Large intestine (tissue), 12 donors: ENCODE measurements at places on chromosomes 7 and 10.

- DNase-seq = no peak
These were observed 87.8 kb downstream of the ABCC2 start for GRCh38 chr10:99870123-99870730.

DNA sequence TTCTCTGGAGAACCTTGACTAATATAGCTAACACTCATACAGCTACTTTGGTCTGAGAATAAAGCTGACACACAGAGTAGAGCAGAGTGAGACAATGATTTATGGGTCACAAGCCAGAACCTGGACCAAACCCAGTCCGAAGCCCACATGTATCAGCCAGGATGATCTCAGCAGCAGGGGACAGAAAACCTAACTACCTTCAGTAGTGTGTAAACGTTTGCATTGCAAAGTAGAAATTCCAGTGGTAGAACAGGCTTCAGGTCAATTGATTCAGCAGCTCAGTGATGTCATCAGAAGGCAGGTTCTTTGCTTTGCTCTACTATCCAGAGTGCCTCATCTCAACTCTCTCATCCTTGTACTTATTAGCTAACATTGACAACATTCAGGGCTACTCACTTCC is 62.5 kb upstream of the PALS2 start:
- no peak for DNase-seq

- DNase-seq = no peak
These were observed 7.2 kb downstream of the RBM20 start for GRCh38 chr10:110651044-110651958.

- DNase-seq = no peak
These were observed 670 bp upstream of the AGK start for GRCh38 chr7:141550386-141551093.

- DNase-seq = no peak
These were observed 38.1 kb upstream of the SEMA3A start for GRCh38 chr7:84232646-84233045.

DNA sequence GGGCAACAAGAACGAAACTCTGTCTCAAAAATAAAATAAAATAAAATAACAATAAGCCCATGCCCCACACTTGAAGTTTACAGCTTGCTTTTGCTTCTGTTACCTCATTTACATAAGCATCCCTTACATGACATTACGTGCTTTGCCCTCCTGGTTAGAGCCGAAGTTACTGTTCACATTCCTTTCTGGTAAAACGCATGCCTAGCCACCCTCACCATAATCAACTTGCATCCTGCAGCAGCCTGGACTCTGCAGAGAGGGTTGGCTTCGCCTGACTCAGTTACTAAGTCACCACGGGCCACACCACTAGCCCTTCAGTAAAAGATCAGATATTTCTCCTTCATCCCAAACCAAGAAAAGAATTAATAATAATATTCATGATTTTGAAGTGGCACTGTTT is 736.0 kb upstream of the AUTS2 start:
- no peak for DNase-seq

DNA sequence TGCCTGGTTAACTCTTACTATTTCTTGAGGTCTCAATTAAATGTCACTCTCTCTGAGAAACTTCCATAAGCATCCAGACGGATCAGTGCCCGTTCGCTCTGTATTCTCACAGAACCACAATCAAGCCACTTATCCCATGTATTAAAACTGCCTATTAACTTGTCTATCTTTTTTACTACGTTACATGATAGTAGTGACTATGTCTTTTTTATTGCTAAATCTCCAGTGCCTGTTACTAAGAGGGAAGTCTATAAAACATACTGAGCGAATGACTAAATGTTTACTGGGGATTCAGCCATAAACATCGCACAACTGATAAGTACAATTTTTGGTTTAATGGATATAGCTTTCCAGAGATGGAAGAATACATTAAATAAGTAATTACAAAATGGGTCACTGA is 399.9 kb downstream of the NXPH1 start:
- no peak for DNase-seq

- DNase-seq = no peak
These were observed 945 bp upstream of the RHEB start for GRCh38 chr7:151520419-151521261.

DNA sequence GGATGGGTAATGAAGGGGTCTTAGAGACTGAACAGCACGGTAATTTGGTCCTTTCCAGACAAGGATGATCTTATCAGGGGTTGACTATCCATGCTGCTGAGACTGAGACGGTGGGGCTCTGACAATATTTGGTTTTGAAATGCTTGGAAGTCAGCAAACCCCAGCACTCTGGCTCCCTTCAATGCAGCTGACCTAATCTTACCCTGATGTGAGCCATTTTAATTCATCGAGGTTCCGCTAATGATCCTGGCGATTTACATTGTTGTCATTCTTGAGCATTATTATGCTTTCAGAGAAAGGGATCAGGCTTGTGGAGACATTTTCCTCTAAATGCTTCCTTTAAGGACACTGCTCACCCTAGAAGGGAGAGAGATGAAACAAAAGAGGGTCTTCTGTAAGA is 114.6 kb upstream of the BMPER start:
- DNase-seq = no peak

GRCh38 chr10:34520084-34520483 is 295.0 kb downstream of the PARD3 start:
- DNase-seq = no peak

GRCh38 chr10:6025683-6026255 is 36.4 kb downstream of the IL2RA start:
- DNase-seq = no peak

- DNase-seq = no peak
These were observed 63.9 kb downstream of the BTAF1 start for GRCh38 chr10:91987397-91988037.

DNA sequence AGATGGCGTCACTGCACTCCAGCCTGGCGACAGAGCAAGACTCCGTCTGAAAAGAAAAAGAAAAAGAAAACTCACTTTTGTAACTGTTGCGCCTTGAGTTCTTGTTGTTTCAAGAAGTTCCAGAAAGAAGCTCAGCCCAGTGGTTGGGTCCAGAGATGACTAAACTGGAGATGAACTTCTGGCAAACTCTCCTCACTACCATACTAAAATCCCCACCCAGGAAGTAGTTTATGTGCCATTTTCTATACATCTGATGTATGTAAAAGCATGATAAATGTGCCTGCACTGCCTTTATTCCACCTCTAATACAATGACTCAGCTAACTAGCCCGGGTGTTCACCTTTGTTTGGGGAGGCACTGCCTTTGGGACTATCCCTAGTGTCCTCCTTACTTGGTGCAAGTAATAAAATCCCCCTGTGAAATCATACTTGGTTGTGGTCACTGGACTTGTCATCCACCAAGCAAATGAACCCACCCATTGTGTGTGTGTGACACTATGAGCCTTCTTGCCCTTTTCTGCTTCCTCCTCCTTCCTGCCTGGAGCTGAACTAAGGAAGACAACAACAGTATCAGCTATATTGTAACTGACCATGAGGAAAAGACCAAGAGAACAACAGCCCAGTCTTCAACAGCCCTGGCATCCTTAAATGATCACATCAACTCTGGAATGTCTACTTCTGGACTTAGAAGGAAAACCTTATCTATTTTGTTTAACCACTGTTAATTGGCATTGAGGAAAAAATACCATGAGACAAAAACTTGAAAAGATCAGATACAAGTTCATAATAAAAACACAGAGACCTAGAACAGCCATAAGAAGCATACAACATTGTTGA is 33.6 kb downstream of the JMJD1C start:
- DNase-seq = no peak

GRCh38 chr7:32143301-32143700 is 73.1 kb upstream of the PDE1C start:
- no peak for DNase-seq

DNA sequence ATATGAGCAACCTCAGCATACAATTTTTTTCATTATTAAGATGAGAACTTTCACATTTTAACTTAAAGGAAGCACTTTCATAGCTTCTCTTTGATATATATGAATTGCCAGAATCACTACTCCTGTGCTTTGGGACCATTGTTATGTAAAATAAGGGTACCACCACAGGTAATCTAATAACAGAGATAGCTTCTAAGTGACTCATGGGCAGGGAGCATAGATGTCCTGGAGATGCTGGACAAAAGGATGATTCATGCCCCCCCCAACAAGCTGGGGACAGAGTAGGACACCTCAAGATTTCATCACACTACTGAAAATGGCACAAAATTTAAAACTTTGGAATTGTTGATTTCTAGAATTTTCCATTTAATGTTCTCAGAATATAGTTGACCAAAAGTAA is 641.1 kb downstream of the PCDH15 start:
- no peak for DNase-seq

- no peak for DNase-seq
These were observed 58.8 kb upstream of the ADCY1 start for GRCh38 chr7:45515346-45515745.

DNA sequence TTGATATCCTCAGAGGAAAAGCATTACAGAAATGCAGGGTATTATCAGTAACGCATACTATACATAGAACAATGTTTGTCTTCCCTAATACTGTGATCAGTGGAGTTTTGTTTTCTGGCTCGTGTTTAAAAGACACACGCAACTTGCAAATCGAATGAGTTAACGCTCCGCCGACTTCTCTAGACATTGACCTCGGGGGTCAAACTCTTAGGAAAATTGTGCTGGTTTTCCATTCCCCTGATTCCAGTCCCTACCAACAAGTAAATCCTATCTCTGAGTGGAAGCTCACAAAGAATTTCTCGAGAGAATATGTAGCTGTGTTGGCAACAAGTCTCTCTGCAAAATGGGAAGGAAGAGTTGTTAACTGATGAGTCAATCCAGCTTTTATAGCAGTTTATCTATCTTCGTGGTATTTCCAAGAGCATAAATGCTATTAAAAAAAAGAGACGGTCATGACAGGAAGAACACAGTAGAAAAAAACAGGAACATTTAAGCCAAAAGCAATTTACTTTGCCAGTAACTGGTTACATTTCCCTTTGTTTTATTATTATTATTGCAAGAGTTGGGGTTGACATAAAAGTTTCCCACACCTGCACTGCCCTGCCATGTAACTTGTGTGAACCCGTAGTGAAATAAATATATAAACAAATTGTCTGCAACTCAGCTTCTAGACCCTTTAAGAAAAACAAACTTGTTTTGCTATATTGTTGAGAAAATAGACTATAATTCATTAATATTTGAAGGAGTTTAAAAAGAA is 144.4 kb downstream of the ARID5B start:
- DNase-seq = peak; percentile 73

GRCh38 chr7:47501406-47501805 is 80.5 kb downstream of the TNS3 start:
- no peak for DNase-seq

DNA sequence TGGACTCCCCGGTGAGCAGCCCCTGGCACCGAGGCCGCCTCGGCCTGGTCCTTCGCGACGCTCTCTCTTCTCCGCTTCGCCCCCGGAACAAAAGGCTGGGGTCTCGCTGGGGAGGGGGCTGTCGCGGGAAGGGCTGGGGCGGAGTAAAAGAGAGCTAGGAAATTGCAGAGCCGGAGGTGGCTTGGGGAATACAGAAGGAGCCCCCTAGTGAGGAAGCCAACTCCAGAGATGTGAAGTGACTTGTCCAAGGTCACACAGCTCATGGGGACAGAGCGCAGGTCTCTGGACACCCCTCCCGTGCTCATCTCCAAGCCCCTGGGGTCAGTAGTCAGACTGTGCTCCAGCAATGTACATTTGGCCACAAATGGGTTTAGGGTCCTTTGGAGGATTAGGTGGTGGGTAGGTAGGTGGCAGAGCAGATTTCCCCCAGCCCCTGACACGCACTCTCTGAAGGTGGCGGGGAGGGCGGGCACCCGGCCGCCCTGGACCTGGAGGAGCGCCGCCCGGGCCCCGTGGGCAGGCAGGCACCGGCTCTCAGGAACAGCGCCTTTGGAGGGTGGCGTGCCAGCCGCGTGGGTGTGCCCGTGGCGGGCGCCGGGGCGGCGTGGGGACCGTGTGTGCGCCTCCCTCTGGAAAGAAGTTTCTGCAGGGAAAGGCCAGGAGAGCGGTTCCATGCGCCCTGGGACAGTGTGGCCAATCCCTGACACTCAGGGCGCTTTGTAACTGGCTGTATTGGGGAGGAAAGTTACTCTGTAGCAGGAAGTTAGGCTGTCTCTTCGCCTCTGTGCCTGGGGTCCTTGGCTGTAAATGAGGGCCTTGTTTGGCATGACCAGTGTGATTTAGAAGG is 910 bp downstream of the WIPF3 start:
- DNase-seq = peak; percentile 74

- no peak for DNase-seq
These were observed 13.3 kb upstream of the SYPL1 start for GRCh38 chr7:106125417-106125816.

DNA sequence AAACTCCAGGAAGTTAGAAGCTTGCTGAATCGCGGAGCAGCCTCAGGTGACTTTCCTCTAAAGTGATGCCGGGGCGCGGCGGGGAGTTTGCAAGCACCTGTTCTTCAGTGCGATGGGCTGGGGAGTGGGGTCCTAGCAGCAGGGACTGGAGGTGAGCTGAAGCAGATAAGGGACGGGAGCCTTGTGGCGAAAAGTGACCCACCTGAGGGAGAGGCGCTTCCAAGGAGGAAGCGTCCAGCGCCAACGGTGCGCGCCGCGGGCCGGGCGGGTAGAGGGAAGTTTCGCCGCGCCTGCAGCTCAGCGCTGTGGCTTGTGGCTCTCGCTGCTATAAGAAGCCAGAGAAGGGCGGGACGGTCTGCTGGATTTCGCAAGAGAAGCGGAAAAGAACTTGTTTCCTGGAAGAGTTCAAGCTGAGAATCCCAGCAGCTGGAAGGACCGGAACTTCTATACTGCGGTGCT is at the start of gene STEAP4:
Gene STEAP4 (minus strand): TSS at position 305 of the 459 bp plus-strand sequence. CDS start 22,625 bp downstream, outside the sequence.
- DNase-seq = peak; percentile 73

DNA sequence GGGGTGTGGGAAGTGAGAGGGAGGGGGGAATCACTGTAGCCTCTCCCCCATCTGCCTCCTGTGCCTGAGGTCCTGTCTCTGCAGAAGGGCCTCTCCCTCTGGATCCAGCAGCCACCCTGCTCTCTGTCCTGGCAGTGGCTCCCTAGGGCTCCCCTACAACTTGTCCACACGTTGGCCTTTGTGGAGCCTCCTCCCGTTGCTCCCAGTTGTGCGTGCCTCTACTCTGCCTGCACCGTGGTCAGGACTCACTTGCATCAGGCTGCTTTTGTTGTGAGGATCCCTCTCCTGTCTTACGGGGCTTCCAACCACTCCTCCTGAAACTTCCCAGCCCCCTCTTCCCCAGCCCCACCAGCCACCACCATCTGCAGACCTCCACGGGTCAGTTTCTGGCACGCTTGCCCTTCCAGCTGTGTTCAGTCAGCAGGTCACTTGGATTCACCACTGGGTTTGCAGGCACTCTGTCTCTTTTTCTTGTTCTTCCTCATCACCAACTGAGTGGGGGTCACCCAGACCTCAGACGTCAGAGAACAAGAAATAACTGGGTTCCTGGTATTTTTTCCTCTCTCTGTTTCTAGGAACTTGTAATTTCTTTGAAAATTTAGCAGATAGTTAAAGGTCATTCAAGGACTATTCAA is 62.3 kb downstream of the RAMP3 start:
- no peak for DNase-seq

- DNase-seq = no peak
These were observed 20.0 kb downstream of the KCNK18 start for GRCh38 chr10:117217196-117217761.

DNA sequence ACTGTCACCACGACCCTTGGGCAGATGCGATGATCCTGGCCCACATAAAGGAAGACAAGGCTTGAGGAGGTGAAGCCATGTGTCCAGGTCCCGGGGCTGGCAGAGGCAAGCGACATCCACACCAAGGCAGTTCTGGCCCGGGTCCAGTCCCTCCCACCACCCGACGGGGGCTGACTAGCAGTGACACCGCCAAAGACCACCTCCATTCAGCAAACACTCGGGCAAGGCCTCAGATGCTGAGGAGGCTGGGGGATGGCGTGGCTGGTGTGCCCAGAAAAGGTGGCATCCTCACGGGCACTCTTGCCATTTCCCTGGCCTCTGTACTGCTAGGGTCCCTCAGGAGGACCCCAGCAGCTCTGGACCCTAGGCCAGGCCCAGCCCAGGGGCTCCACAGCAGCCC is 219.0 kb downstream of the ELFN1 start:
- DNase-seq = no peak
